ENCODE measurements at places on chromosomes 6 and 20.

GRCh38 chr20:20261159-20261558 is 106.7 kb upstream of the INSM1 start:
- DNase-seq: peak; percentile 38

DNA sequence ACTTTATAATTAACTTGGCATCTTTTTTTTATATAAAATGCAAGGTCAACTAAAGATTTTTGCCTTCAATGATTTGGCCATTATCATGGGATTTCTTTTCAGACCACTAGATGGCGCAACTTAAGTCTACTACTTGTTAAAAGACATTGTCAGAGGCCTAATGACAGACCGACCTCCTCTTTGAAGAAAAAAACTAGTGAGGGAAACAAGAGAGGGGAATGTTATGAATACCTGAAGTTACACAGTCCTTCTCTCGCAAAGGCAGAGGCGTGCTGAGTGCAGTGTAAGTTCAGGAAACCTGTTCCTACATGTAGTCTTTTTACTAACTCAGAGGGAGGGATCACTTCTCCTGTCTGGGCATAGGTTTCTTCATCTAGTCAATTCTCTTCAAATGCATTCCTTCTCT is 9.3 kb downstream of the TRAPPC3L start:
- peak; percentile 61 for DNase-seq

DNA sequence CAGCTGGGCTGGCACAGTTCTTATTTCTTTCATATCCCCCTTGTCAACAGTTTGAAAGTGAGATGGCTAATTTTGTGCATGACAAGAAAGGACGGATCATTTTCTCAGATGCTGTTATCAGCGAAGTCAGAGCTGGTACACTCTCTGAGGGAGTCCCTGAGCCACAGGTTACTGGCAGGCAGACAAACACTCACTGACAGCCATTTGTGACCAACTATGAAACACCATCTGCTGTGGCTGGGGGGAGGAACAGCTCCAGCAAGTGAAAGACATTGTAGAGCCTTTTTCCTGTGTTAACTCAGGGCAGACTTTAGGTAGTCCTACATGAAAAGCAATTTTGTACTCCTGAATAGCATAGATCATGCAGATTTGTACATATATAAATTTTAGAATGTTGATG is 22.2 kb downstream of the OLIG3 start:
- no peak for DNase-seq

DNA sequence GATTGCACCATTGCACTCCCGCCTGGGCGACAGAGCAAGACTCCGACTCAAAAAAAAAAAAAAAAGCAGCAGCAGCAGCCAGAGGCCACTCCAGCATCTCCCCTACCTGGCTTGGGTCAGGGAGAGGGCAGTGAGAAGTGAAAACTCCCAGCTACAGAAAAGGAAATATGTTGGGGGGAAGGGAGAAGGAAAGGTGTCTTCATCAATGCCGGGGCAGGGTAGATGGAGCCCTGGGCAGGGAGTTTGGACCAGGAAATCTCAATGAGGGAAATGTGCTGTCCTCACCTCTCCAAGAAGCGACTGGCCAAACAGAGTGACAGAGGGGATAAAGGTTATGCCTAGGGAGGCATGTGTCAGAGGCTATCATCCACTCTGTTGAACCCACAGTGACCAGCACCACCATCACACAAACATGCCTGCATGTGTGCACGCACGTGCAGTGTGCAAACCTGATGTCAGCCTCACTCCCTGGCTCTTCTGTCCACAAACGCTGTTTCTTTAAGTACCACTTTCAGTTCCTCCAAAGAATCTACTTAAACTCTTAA is 887 bp upstream of the AIF1 start:
- no peak for DNase-seq

GRCh38 chr20:45355209-45356084 is 7.2 kb upstream of the SDC4 start:
- DNase-seq: no peak

GRCh38 chr6:83086751-83087150 is 19.3 kb downstream of the DOP1A start:
- no peak for DNase-seq

DNA sequence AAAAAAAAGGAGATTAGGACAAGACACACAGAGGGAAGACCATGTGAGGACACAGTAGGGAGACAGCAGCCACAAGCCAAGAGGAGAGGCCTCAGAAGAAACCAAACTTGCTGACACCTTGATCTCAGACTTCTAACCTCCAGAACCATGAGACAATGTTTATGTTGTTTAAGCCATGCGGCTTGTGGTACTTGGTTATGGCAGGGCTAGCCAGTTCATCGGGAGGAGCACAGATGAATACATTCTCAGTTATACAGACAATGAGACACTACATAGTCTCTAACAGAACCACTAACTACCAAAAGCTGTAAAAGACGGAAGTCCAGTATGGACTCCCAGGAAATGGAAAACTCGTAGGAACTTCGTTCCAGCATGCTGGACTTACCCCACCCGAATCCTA is 116.8 kb downstream of the MBOAT1 start:
- DNase-seq: no peak

All from CD4-positive, alpha-beta T cell treated with Interleukin-1 beta for 1 hour (primary cell).